ENCODE measurements at places on chromosomes 6 and 20. TPM values are rescaled to one million over a fixed set of nuclear protein-coding genes. Genes with fewer than 3 reads are reported as not detected.

The CTCFL gene
- not detected for total RNA-seq

The AHCY gene
- total RNA-seq = 154 TPM

The GRIK2 gene
- 27.0 TPM for total RNA-seq

The HTR1B gene
- 0.14 TPM for total RNA-seq

The CFAP206 gene
- total RNA-seq = not detected

The ZBTB22 gene
- total RNA-seq = 15.2 TPM

The TINAG gene
- total RNA-seq = not detected

- DNase-seq = no peak
These were observed 53.0 kb upstream of the NOP56 start for GRCh38 chr20:2599288-2600006.

DNA sequence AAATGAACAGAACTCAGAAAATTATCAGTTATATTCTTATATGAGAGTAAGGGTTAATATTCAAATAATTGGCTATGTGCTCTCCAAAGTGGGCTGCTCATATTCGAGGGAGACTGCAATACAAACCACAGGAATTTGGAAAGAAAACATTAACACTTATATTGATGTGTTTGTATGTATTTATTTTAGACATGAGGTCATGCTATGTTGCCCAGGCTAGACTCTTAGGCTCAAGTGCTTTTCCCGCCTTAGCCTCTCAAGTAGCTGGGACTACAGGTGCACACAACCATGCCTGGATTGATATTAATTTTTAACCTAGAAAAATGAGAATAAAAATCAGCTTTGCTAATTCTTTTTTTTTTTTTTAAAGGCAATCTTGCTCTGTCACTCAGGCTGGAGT is 35.0 kb downstream of the BTBD9 start:
- no peak for DNase-seq

DNA sequence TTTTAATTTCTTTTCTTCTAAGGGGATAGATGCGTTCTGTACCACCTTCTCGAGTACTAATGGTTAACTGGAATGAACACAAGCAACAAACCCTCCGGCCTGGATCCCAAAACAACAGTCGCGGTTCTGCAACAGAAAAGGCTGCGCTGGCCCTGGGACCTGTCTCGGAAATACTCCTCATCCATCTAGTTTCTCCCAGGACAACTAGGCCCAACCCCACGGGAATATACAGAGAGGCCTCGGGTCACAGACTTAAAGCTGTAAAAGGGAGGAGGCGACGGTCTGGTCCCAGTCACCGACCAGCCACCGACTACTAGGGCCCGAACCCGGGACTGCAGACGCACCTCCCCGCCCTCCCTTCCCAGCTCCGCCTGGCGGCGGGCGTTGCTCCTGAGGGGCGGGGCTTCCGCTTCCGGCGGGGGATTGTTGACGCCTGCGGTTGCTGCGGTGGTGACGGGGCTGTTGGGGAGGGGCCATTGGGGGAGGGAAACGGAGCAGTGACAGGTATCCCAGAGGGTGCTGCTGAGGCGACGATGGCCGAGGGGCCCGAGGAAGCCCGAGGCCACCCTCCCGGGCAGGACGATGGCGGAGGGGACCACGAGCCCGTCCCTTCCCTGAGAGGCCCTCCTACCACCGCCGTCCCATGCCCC is at the start of gene FAM8A1:
Gene FAM8A1, plus strand, starts transcription at position 426 of the 650 bp plus-strand sequence. Its CDS starts 108 bp downstream, at position 534.
- peak; percentile 80 for DNase-seq

DNA sequence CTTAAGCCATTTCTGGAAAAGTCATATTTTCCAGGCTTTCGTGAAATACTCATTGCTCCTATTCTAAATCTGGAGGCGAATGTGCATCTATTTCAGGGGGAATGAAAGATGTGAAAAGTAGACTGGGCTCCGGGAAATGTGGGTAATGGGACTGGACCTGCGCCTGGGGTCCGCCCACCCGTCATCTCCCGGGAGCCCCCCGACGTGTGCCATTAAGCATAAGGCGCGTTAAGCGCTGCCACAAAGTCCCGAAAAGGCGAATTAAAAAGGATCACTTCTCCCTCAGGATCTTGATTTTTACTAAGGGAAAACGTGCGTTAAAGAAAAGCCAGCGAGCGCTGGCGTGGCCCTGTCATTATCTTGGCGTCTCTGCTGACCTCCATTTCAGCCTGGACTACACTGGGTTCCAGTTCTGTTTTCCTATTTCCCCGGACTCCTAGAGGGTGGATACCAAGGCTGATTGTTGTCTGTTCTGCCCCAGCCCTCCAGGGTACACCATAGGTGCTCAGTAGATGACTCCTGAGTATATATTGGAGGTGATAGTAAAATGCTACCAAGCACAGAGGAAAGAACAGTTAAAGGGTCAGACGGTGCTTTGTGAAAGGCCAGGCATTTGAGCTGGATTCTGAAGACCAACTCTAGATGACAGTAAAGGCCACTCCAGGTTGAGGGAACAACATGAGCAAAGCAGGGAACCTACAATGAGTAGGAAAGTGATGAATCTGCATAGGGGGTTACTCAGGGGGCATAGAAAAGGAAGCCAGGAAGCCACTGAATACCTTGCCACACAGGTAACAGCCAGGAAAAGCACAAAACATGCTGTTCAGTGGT is 89.2 kb upstream of the ARID1B start:
- DNase-seq = peak; percentile 25

DNA sequence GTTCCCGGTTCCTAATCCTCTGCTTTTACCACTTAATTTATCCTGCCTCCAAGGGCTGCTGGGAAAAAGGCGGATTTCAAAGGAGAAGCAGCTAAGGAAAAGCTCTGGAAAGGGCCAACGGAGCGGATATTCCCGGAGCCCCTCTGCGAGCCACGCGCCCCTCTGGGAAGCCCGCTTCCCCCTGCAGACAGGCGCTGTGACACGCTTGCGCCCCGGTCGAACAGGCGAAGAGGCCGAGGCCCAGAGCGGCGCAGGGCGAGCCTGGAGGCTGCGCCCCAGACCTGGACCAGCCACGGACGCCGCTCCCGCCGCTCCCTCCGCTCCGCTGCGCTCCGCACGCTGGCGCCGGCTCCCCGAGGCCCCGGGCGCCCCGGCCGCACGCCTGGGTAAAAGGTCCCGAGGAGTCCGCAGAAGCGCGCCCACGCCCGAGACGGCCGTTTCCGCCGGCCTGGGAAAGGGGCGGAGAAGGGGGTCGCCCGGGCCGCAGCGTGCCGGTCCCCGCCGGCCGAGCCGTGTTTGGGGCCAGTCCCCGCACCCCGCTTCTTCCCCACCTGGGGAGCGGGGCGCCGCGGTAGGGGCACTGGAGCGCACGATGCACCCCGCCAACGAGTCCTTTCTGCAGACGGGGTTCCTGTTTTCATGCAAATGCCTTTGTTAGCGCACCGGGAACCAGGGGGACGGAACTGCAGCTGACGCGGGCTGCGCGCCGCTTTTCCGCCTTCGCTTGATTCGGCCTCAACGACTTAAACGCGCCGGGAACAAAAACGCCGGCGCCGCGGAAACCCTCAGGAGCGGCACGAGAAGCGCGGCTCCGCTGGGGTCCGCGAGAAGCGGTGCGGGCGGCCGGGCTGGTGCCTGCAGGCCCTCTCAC is 91.9 kb upstream of the SIRPA start:
- DNase-seq = peak; percentile 35

- DNase-seq = no peak
These were observed 32.5 kb downstream of the CTNNBL1 start for GRCh38 chr20:37726321-37726720.

- no peak for DNase-seq
These were observed 105.4 kb upstream of the ESR1 start for GRCh38 chr6:151701911-151702562.

- DNase-seq = no peak
These were observed 48.2 kb downstream of the HBS1L start for GRCh38 chr6:135006386-135006914.

DNA sequence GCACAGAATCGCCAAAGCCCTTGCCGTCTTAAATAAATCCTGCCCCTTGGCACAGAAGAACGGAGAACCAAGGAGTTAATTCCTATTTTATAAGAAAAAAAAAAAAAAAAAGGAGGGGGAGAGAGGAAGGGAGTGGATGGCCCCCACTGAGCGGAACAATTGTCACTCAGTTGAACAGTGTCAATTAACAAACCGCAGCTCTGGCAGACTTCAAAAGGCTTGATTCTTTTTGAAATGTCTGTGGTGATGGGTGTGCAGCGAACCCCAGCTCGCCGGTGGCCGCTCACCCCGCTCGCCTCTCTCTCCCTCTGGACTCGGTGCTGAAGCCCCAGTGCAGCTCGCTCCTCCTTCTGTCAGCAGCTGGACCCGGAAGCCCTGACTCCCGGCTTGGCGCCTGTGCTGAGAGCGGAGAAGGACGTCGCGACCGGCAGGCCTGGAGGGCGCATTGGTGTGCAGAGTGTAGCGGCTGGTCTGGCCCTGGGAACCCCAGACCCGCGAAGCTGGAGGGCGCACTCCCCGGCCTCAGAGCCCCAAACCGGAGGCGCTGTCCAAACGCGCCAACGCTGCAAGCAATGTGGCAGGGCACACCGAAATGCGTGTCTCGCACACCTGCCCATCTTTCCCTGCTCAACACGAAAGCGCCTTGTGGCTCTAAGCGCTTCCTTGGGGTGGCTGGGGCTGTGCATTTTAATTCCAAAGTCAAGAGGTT is 3.4 kb downstream of the LINC00237 start:
- DNase-seq = no peak

DNA sequence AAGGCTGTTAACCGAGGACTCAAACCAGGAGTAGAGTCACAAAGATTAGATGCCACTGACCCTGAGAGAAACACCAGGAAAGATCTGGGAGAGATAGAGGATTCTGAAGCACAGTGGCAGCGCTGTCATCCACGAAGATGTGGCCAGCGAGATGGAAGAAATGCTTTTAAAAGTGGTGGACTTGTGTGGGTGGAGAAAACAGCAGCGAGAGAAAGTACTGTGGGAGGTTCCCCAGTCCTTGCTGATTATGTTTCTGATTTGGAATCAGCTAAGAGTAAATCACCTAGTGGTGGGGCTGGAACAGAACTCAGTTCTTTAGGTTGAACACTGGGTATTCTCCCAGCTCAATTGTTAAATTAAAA is 435 bp upstream of the ZNF322 start:
- peak; percentile 40 for DNase-seq

DNA sequence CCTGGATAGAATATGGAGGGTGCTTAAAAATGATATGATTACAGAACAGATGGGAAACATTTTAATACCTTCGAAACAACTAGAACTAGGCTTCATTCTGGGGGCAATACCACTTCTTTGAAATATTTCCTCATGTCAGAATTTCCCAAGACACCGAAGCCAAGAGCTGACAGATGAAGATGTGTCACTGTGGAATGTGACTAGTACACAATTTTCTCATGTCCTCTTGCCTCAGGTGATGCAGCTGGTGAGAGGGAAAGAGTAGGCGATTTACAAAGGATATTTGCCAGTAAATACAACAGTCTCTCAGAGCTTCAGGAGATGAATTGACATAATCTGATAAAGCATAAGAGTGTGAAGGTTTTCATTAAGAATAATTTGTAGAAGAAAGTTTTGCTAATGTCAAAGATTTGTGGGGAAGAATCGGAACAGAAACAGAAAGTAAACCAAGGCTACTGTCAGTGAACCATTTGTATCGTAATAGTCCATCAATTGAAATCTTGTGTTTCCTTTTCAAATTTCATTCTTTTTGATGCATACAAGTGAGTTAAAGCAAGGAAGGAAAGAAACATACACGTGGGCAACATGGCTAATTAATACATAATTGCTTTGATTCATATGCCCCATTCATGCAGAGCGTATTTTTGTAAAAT is 164.7 kb upstream of the CCN2 start:
- DNase-seq = no peak

DNA sequence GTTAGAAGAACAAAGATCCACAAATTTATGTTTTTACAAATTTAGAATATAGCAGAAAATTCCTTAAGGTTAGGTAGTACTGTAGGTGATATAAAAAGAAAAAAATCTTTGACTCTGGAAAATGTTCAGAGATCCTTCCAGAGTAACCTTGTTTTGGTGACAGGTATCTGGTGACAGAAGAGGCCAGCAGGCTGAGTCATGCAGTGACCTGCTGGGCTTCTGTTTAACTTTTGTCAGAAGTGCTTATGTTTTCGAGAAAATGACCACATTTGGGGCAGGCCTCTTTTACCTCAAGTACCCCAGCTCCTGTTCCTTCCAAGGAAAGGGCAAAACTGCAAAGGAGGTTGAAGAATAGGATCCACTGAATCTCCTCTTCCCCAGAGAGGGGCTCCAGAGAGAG is 10.5 kb upstream of the CLDN20 start:
- no peak for DNase-seq

DNA sequence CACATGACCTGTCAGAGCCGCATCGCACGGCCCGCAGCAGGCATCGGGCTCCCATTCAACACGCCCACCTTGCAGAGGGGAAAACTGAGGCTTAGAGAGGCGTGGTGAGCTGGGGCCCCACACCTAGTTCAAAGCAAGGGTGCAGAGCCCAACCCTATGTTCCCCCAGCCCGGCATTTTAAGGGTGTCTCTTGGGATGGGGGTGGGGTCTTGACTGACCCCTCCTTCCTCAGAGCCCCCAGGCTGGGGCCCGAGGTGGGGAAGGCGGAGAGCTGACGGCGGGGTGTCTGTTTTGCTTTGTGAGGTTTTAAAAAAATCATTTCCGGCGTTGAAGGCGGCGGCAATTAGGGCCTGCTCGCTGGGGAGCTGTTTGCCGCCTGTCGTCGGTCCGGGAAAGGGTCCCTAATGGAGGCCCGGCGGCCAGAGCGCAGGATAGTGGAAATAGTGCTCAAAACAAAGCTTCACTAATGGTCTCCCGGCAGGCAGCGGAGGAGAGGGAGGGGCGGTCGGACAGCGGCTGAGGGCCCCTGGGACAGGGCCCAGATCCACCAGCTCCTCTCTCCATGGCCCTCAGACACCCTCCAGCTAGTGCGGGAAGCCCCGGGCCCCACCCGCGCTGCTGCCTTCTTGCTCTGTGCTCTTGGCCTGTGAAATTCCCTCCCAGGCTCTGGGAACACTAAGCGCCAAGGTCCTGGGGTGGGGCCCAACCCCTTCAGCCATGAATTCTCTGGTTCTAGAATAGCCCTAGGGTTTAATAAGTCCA is 11.9 kb downstream of the VSTM2L start:
- DNase-seq = no peak

DNA sequence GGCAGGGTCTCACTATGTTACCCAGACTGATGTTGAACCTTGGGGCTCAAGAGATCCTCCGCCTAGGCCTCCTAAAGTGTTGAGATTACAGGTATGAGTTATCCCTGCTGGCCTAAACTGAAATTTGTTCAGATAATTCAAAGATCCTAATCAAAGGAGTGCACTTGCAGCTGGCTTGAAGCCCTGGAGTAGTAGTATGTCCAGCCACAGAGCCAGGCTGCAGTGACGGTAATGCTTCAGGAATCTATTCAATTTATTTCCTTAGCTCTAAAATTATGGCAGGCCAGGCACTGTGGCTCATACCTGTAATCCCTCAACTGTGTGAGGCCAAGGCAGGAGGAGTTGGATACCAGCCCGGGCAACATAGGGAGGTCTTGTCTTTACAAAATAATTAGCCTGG is 1.4 kb upstream of the DDX43 start:
- DNase-seq = peak; percentile 38

- no peak for DNase-seq
These were observed 8.3 kb downstream of the TENT5A start for GRCh38 chr6:81744131-81744530.
